CD4-positive, alpha-beta T cell treated with Interleukin-10 for 1 hour (primary cell): ENCODE measurements at places on chromosomes 1 and 21.

DNA sequence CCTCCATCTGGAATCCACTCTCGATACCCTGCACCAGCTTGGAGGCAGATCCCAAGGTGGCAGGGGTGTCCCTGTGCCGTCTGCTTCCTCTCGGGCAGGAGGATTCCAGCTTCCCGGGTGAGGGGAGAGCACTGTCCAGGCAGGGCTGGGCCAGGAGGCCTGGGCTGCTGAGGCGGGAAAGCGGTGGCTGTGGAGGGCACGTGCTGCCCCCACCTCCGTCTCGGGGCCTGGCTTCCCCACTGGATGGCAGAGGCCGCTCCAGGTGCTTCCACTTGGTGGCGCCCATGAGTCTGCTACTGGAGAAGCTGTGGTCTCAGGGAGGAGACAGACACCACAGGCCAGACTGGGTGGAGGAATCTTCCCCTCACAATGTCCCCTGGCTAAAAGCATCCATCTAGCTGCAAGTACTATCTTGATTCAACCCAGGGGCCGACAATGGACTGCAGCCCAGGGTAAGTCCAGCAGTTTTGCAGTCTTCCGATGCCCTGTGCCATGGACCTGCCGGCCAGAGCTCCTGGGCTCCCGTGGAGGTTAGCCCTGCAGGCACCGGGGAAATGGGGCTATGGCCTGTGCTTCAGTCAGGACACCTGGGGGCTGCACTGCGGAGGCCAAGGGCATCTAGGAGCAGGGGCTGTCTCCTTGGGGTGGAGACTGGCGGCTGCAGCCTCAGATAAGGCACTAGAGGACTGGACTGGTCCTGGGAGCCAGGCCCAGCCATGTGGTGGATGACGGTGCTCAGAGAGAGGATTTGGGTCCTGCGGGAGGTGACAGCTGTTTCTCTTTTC lies 41.3 kb upstream of the EIF4G3 start:
- peak; percentile 35 for DNase-seq

DNA sequence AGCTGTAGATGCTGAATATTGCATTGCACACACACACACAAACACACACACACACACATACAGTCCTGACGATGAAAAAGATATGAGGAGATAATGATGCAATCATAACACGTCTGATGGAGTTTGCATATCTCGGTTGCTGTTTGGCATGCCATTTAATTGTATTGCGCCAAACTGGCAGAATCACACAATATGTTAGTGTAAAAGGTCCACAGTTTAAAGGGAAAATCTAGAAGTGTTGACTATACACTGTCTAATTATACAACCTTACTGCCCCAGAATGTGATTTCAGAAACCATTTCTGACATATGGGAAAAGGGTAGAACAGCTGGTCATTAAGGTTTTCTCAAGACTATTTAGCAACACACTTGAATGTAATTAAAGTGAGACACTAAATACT lies 123.7 kb upstream of the PROX1 start:
- DNase-seq: no peak

- no peak for DNase-seq
These were observed 11.2 kb downstream of the RPL5 start for GRCh38 chr1:92843046-92843423.

GRCh38 chr1:63921359-63921758 lies 147.5 kb downstream of the ROR1 start:
- DNase-seq: no peak

- DNase-seq: no peak
These were observed 716.4 kb downstream of the AMY1C start for GRCh38 chr1:104466068-104466467.

DNA sequence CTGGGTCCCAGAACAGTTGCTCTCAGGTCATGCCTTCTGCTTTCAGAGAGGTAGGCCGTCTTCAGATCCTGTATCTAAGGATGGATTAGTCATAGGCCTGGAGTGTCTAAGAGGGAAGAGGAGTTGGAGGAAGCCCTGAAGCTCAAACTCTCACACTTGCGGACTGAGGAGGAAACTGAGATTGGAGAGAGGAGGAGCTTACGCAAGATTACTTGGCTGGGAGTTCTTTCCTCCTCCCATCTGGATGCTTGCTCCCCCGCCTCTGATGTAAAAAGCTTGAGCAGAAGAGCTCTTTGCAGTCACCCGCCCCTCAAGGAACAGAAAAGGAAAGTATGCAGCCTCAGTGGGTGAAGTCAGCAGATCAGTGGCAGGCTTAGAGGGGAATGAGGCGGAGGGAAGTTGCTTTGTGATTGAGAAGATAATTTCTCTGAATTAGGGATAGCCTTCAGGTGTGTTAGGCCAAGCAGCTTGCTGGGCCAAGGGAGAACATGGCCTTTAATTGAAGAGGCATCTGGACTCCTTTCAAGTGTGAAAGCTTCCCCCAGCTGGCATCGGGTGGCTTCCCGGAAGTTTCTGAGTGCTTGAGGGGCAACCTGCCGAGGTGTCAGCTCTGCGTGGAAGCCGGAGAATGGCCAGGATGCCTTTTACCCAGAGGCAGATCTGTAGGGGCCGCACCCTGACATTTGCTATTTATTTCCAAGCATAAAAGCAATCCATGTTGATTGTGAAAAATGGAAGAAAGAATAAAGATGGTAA lies 6.6 kb downstream of the ADORA1 start:
- DNase-seq: no peak

GRCh38 chr1:246216906-246217305 lies 290.2 kb downstream of the SMYD3 start:
- DNase-seq: no peak

DNA sequence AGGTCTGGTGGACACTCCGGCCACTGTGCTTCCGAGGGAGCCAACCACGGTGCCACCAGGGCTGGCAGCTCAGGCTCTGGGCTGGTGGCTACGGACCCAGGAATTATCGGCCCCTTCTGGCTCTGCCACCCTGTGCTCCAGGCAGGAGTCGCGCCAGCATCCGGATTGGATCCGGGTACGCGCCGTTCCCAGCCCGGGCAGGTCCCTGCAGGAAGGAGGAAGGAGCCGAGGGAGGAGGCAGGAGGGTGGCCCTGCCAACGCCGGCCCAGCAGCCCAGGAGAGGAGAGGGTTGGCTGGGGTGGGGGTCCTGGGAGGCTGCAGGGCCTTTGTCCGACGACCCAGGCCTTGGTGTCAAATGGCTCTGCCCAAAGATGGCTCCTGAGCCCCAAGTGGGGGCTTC lies 160.5 kb downstream of the CASZ1 start:
- no peak for DNase-seq

DNA sequence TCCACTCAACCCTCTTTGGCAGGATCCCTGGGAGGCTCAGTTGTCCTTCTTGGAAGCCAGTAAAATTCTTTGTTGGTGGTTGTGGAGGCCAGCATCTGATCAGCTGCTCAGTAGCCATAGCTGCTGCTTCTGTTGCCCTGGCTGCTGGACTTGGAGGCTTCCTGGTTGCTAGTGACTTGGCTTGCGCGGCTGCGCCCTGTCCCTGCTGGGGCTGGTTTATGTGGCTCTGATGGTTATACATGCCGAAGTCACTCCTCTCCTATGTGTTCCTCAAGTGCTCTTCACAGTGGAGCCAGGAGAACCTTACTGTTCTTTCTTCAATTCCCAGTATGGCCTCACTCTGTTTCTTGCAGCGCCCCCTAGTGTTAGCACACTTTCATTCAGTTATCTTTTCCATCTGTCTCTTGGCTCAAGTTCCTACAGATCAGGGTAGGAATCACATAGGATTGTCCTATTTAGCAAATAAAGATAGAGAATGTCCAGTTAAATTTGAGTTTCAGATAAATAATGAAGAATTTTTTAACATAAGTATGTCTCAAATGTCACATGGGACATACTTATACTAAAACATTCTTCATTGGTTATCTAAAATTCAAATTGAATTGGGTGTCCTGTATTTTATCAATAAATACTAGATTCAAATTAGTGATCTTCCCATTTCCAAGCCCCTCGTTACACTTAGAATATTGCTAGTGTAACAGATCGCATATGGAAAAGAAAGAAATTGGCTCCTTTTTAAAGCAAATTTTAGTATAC lies 176.5 kb downstream of the TGFB2 start:
- peak; percentile 12 for DNase-seq
